ENCODE measurements at places on chromosomes 2 and 18. TPM values are rescaled to one million over a fixed set of nuclear protein-coding genes. Genes with fewer than 3 reads are reported as not detected.

Gene IL1F10
- total RNA-seq, result not detected

Gene ZNF892
- 4.0 TPM for total RNA-seq

Gene YWHAQ
- total RNA-seq, result 166 TPM

Gene RBKS
- total RNA-seq, result 1.6 TPM

Gene POTEJ
- total RNA-seq, result not detected

Gene SNX17
- 86.2 TPM for total RNA-seq

DNA sequence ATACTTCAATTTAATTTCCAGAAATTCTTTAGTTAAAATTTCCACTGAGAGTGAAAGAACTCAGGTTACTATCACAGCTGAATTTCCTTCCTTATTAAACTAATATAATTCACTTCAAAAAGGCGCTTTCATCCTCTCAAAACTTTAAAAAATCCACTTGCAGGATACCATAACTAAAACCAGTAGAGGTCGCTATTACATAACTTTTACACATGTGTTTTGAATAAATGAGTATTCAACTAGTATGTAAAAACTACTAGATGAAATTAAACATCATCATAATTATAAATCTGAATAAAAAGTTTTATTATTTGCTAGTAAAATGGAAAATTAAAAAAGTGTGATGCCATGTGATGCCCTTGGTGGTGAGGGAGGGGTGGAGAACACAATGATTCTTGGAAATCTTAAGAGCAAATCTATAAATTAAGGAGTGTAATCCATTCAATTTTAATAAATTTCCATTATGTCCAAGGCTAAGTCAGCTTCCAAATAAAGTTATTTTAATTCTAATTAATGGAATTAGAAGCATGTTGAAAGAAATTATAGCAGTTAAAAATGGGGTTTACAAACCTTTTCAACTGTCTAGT lies 61.4 kb downstream of the SOS1 start:
- no peaks in the 10 kb centered on the region for H3K4me1 ChIP-seq
- H3K27ac ChIP-seq, result no peak overlapping the region
- H3K27me3 ChIP-seq, result no peaks in the 10 kb centered on the region
- no peak overlapping the region for H3K4me3 ChIP-seq
- H3K36me3 ChIP-seq, result no peaks in the 10 kb centered on the region

GRCh38 chr2:208228476-208228875 lies 26.4 kb downstream of the IDH1 start:
- no peak overlapping the region for H3K4me3 ChIP-seq
- DNase-seq, result no peak
- H3K27ac ChIP-seq, result no peak overlapping the region
- H3K27me3 ChIP-seq, result no peaks in the 10 kb centered on the region

DNA sequence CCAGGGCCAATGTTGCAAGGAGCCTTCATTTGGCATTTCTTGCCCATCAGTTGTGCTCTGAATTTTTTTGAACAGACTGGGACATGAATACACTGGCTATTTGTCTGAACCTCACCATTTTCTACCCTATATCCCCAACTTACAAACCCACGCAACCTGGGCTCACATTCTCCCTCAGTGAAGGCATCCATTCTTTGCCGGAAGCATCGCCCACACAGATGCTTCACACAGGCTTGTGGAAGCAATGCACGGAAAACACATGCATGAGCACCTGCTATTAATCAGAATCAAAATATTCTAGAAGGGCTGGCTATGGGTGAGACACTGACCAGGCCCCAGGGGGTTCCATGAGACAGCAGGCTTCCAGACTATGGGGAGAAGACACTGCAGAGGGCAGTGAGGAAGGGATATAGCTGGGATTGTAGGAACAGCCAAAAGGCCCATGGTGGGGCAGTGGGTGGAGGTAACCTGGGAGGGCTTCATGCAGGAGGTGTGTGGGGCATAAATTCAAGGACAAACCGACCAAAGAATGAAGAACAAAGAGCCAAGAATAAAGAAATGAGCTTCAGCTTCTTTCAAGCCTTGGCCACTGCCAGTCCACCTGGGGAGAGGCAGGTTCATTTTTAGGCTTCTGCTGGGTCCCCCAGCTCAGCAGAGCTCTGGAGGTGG lies 261.5 kb downstream of the CELF4 start:
- H3K27ac ChIP-seq, result no peak overlapping the region
- no peak overlapping the region for H3K4me3 ChIP-seq
- DNase-seq, result no peak
- peaks cover 8% of the 10 kb centered on the region for H3K4me1 ChIP-seq

GRCh38 chr18:52979892-52980291 lies 639.9 kb downstream of the DCC start:
- no peaks in the 10 kb centered on the region for H3K36me3 ChIP-seq
- H3K27ac ChIP-seq, result no peak overlapping the region
- DNase-seq, result no peak
- H3K4me3 ChIP-seq, result no peak overlapping the region

DNA sequence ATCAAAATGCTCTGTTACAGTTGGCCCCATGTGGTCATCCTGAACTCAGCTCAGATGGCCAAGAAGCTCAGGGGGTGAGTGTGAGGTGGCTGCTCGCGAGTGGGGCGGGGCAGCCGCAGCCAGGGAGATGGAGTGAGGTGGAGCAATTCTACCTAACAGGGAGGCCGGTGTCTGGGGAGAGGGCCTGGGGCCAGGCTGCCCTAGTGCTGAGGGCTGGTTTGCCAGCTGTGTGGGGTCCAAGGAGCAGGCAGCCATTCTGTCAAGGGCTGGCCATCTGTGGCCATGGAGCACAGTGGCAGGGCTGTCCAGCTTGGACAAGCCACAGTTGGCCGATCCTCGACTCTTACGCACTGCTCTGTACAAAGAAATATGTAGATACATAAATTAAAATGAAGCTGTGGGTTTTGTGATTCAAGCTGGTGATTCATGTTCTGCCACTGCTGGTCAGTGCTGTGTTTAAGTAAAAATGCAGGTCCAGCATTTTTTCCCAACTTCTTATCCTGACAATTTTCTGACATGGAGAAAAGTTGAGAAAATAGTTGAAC lies 82.1 kb downstream of the HS6ST1 start:
- no peak overlapping the region for H3K27ac ChIP-seq
- no peaks in the 10 kb centered on the region for H3K27me3 ChIP-seq
- no peak overlapping the region for H3K4me3 ChIP-seq
- no peak for DNase-seq

GRCh38 chr18:55343396-55344073 lies 244.5 kb downstream of the TCF4 start:
- DNase-seq, result no peak
- H3K4me3 ChIP-seq, result no peak overlapping the region
- no peaks in the 10 kb centered on the region for H3K36me3 ChIP-seq
- H3K4me1 ChIP-seq, result no peaks in the 10 kb centered on the region
- no peak overlapping the region for H3K27ac ChIP-seq

- no peaks in the 10 kb centered on the region for H3K4me1 ChIP-seq
- H3K36me3 ChIP-seq, result no peaks in the 10 kb centered on the region
- H3K27me3 ChIP-seq, result no peaks in the 10 kb centered on the region
- no peak overlapping the region for H3K27ac ChIP-seq
Measured at GRCh38 chr2:168120730-168121129, 126.7 kb downstream of the STK39 start.

- peak overlapping the region; percentile 94 for H3K27ac ChIP-seq
- peak overlapping the region; percentile 48 for H3K4me3 ChIP-seq
- H3K4me1 ChIP-seq, result peaks cover 50% of the 10 kb centered on the region
- H3K36me3 ChIP-seq, result peaks cover 22% of the 10 kb centered on the region
- DNase-seq, result no peak
- H3K27me3 ChIP-seq, result no peaks in the 10 kb centered on the region
Measured at GRCh38 chr2:9844576-9844975, 1.3 kb downstream of the TAF1B start.

Data from esophagus squamous epithelium (tissue), 5 donors.